Neural crest cell (in vitro differentiated cells): ENCODE measurements at places on chromosomes 6 and 20.
A peak's percentile ranks its signal among the peaks of the same experiment; 100 is the strongest.

DNA sequence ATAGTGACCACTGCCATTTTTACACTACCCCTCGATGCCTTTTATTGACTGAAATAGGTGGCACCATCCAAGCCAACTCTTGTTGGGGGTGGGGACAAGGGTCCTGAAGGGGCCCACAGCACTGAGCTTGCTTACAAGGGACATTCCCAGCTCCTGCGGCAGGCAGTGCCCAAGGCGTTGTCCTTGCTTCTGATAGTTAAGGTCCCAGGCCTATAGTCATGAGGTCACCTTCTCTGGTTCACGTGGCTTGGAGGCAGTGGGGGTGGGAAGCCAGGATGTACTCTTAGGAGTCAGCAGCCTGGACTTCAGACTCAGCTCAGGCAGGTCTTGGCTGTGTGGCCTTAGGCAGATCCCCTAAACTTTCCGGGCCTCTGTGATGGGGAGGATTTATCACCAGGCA lies 48.6 kb downstream of the TOX2 start:
- DNase-seq = no peak

DNA sequence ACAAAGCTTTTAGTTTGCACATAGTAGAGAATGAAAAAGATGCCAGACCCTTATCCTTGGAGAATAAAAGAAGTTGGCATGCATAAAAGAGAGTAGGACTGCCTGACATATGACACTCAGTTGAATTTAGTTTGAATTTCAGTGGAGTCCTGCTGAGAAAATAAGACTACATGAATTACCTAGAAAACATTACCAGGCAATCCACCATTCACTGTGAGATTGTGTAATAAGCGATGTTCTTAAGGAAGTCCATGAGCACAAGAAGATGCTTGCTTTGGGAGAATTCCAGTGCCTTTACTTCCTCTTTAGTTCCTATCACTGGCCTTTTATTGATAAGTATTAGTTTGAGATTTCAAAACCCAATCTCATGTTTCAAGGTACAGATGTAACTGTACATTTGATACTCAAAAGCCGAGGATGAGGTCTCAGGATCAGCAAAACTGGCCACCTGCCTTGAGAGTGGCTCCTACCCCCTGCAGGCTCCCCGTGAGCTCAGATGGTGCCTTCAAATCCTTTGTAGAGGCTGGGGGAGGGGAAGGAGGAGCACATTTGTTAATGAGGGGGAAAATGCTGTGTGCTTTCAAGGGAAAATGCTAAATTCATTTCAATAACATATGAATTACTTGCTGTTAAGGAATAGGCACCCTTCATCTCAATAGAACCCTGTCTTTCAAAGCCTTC lies 11.2 kb upstream of the UNC93A start:
- DNase-seq = no peak

GRCh38 chr20:46683939-46684750 lies 5.1 kb downstream of the TP53RK start:
- peak; percentile 35 for DNase-seq

- no peak for DNase-seq
Measured at GRCh38 chr20:12152996-12153395, 235.3 kb downstream of the BTBD3 start.

- no peak for DNase-seq
Measured at GRCh38 chr20:56187534-56188165, 60.9 kb upstream of the MC3R start.

DNA sequence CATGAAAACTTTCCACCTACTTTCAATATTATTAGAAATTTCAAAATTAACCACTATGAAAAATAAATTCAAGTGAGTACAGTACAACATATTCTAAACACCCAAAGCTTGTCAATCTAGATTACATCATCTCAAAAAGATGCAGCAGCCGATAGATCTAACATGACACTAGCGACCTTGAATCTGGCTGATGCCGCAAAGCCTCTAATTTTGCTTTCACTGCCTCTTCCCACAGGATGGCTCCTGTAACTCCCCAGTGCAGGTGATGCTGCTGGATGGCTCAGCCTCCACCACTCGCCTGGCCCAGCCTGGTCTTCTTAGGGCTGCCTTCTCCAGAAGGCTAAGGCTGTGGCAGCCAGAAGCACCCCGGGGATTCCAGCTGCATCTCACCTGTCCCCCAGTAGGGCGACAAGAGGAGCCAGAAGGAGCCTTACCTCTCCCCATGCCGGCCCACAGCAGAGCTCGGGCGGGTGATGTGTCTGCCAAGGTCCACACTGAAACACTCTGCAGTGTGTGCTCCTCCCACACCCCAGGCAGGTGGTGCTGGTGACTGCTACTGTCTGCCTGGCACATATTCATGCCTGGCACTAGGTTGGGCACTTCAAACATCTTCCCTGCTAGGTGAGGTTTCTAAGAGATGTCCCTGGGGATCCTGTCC lies 82.1 kb downstream of the SLC23A2 start:
- DNase-seq = no peak

- no peak for DNase-seq
Measured at GRCh38 chr6:157276134-157276532, 47.2 kb downstream of the TMEM242 start.

GRCh38 chr6:99560668-99561067 lies 7.8 kb downstream of the CCNC start:
- DNase-seq = no peak

GRCh38 chr6:16948396-16948795 lies 153.5 kb upstream of the STMND1 start:
- no peak for DNase-seq

GRCh38 chr20:37205794-37206193 lies 26.4 kb upstream of the MROH8 start:
- no peak for DNase-seq

DNA sequence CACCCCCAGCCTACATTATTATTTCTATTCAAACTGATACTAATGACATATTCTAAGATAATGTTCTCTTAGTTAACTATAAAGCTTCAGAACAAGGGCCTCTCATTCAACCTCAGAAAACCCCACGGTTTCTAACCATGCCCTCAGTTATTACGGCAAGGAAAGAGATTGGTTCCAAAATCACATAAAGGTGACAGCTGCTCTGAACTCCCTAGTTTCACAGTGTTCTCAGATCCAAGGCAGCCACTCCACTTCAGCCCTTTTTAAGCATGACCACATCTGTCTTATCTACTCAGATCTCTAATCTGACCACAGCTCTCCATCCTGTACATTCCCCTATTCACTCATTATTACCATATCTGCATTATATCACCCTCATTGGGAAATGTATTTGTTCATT lies 98.8 kb upstream of the CEP85L start:
- DNase-seq = no peak

- DNase-seq = no peak
Measured at GRCh38 chr6:106462923-106463557, 102.5 kb downstream of the CRYBG1 start.

GRCh38 chr20:36549942-36550789 lies 8.8 kb downstream of the MYL9 start:
- no peak for DNase-seq

DNA sequence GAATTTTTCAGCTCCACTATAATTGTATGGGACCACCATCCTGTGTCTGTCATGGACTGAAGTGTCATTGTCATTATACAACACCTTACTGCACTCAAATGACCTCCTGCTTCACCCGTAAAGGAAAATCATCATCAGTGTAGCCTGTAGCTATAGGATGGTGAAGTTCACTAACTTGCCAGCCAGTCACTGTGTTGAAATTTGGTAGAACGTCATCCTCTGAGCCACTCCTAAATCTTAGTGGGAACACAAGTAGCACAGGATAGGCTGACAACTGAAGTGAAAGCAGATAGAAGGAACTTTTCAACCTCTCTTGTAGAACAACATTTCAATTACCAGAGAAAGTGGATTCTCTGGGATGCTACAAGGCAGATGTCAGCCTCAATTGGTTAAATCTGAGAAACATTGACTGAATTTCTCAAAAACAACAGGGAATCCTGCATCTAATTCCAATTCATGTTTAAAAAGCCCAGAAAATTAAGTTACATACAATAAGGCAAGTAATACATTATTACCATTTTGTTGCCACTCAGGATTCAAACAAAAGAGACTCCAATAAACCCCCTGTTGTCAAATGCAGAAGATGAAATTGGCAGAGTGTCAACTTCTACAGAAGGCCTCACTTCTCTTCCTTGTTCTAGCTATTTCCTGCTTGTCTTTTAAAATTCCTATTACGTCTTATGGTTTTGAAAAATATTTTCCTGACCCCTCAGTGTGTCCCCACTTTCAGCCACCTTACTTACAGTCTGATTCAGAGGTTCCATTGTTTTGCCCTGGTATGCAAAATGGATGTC lies 647.9 kb upstream of the AGPAT4 start:
- no peak for DNase-seq

DNA sequence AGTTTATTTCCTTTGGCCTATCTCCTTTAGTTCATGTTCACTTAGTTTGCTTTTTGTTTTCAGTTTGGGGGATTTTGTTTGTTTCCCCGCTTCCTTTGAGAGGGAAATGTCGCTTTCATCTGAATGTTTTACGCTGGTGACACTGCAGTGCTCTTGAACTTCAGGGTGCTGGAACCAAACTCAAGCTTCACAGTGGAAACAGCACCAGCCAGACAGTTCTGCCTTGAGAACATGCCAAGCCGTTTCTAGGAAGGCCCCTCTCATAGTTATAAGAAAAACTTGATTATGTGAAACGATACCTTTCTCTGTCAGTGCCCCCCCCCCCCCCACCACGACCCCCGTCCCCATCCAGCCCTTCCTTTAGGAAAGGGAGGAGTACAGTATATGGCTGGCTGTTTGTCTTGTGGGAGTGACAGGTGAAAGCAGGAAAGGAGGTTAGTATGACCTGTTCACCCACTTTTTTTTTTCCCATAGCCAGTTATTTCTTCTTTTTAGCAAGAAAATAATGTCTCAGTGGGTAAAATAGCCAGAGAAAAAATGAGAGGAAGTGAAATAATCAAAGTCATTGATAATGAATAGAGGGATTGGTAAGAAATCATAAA lies 130.1 kb downstream of the LRRC1 start:
- no peak for DNase-seq

GRCh38 chr6:142913036-142913510 lies 31.9 kb downstream of the HIVEP2 start:
- DNase-seq = no peak

DNA sequence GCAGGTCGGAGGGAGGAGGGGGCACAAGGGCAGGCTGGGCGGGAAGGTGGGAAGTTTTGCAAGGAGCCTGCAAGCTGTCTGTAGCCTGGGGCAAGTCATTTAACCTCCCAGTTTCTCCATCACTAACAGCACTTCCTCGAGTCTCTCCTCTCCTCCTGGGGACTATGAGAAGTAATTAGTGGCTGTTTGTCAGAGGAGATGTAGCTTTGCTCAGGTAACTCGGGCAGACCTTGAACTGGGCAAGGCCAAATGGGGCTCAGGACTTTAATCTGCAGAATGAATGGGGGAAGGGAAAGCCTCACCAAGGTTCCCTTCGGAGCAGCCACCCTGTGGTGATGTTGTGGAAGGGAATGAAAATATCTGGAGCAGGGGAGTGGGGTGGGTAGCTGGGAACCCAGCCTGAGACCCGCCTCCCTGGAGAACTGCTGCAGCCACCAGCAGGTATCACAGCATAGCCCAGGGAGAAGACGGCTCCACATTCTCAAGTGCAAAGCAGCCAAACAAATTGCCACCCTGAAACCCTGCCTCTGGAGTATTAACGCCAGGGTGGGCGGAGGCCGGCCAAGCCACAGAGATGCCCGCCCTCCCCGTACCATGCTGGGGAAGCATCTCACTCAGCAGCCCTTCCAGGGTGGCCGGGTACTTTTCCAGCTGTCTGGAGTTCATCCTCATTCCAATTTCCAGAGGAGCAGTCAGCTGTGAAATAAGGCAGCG lies 6.1 kb upstream of the LEMD2 start:
- DNase-seq = no peak

DNA sequence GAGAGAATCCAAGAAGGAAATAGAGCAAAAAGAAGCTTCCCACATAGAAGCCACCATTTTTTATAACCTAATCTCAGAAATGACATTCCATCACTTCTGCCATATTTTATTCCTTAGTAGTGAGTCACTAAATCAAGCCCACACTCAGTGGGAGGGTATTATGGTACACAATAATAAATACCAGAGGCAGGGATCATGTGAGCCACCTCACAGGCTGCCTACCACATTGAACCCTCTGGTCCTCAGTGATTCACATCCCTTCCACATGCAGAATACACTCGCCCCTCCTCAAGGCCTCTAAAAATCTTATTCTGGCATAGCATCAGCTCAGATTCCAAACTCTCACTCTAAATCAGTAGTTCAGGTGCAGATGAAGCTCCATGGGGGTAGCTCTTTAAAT lies 49.4 kb downstream of the TMC2 start:
- DNase-seq = no peak

- no peak for DNase-seq
Measured at GRCh38 chr20:435558-435957, 26.8 kb downstream of the TBC1D20 start.

GRCh38 chr20:17838921-17839320 lies 129.7 kb downstream of the SNX5 start:
- no peak for DNase-seq
